ENCODE measurements at places on chromosomes 4 and X. TPM values are rescaled to one million over a fixed set of nuclear protein-coding genes. Genes with fewer than 3 reads are reported as not detected.

- no peak for DNase-seq
These were observed 160.8 kb downstream of the NAA11 start for GRCh38 chr4:79164907-79165610.

- DNase-seq = no peak
These were observed 32.5 kb upstream of the AADAT start for GRCh38 chr4:170122252-170122651.

DNA sequence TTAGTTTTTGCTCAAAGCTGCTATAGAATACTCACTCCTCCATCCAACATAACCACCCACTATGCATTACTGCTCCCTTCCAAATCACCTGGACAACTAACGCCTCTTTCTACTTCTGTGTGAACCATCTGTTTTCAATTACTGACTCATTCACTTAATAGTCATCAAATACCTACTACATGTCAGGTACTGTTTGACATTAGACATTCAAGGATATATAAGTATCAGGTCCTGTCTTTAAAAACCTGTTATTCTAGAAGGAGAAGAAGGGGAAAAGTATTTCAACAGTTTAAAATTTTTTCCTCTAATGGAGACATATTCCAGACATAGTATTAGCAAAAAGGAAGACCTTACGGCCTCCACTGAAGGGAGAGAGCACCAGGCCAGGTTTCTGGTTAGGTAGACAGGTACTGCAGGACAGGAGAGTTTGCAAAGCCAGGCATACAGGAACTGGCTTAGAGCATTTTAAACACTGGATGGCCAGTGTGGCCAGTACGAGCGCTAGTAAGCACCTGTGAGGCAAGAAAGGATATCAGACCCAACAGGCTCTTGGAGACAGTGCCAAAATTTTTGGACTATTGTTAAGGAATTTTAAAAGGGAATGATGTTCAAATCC is 39.0 kb downstream of the SH3RF1 start:
- DNase-seq = no peak

GRCh38 chr4:41204400-41204978 is 9.9 kb downstream of the APBB2 start:
- DNase-seq = no peak

DNA sequence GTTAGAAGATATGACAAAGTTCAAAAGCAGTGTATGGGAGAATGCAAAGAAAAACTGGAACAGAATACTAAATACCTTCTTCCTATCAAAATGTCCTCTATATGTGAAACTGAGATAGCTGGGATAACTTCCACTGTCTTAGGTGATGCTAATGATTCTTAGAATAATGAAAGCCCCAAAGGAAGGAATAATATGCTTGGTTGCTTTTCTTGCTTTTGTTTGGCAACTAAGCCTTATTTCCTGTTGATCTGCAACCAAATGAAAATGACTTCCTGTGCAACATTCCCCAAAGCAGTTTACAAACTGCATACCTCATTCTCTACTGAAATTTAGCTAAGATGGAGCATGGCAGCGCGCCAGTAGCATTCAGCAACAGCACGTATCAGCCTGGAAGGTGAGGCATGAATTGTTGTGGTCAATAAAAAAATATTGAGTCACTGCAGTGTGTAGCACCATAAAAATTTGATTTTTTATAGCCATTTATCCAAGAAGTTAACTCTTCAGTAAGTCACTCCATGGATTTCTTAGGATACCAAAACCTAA is 18.7 kb downstream of the NDNF start:
- no peak for DNase-seq

DNA sequence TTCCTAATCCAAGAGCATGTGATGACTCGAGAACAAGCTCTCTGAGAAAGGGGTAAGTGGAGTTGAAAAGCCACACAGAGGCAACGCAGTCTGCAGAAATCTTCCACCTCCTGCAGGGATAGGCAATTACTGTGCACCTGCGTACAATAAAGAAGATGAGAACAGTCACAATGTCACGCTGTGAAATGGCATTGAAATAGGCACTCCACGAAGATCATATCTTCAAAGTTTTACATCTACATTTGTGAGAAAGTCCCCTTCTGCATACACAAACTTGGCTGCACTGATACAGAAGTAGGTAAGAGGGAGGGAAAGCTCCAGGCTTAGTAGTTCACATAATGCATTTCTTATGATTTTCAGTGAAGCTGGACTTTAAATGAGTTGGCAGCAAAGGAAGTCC is 27.1 kb downstream of the DDX60L start:
- no peak for DNase-seq

DNA sequence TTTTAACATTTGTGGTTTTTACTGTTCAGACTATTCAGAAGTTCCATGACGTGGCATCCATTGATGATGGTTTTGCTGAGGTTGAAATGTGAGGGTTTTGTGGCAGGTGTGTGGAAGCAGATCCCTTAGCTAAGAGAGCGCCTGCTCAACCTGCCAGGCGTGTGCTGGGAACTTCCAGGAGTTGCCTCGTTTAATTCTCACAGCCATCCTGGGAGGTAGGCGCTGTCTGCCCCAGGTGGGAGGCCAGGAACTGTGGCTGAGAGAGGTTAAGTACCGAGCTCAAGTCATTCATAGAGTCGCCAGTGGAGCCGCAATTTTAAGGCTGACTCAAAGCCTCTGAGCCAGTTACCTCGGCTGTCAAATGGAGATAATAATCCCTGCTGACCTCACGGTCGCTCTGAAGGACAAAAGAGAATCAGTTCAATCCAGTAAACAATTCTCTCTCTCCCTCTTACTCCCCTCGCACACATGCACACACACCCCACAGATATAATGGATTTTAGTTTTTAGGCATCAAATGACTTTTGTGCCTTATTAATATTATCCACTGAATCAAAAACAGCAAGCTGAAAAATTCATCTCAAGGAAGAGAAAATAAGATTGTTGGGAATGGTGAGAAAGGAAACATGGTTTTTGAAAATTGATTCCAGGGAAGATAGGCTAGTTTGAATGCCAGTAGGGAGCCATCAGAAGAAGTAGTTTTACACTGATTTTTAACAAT is 171.3 kb downstream of the PTTG2 start:
- DNase-seq = no peak

DNA sequence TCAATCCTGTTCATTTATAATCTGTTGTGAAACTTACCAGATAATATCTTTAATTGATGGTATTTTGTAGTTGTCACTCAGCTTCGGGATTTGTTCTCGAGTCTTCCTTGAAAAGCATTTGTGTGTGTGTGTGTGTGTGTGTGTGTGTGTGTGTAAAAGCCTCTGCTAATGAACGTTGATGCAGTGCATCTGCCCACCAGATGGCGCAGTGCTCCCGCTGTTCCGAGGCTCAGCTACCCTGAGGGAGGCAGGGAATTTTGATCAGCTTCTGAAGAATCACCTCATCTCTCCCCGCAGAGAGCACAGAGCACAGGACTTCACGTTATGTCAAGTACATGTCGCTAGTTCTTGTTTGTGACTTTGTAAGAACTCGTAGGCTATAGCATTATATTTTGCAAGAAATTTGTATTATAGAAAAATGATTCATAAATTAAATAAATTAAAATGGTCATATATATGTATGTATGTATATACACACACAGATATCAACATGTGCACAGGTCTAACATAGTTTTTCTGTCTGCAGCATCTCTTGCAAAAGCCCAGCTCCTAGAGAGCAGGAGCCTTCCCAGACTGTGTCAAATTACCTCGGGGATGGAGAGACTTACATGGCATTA is 316.7 kb upstream of the IGFBP7 start:
- peak; percentile 54 for DNase-seq

- DNase-seq = no peak
These were observed 170.4 kb downstream of the FRAS1 start for GRCh38 chr4:78227411-78228057.

DNA sequence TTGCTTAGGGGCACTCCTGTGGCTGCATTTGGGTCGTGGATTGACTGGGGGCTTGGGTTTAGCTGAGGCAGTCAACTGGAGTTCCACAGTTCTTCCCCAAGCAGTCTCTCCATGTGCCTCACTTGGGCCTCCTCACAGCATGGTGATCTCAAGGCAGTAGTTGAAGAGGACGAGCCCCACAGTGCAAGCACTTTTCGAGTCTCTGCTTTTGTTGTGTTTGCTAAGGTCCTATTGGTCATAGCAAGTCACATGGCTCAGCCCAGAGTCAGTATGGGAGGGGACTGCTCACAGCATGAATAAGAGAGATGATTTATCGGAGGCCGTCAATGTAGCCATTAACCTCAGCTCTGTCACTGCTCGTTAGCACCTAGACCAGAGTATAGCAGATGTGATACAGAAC is 29.7 kb downstream of the BMX start:
- no peak for DNase-seq

DNA sequence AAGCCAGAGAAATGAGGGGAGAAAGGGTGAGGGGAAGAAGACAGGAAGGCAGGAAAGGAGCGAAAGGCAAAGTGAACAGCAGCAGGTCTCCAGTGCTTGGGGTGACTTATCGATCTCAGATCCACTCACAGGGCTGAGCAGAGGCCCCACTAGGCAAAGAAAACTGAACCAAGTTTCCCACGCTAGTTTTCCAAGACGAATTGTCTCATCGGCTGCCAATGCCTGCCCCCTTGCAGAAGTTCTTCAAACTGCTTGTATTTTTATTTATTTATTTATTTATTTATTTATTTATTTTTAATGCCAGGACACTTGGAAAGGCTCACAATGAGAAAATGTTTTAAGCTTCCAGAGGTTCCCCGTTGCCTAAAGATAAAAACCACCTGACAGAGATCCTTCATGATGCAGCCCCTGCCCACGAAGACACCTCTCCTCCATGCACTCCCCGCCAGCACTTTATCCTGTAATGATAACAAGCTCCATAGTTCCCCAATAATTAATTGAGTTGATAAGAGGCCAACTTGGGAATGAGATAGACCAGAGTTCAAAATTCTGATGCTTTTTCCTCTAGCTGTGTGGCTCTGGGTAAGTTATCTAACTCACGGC is 43.2 kb downstream of the QDPR start:
- DNase-seq = no peak

- DNase-seq = no peak
These were observed 11.3 kb upstream of the BTC start for GRCh38 chr4:74805601-74806000.

GRCh38 chrX:120512627-120513026 is 43.5 kb upstream of the LAMP2 start:
- DNase-seq = no peak

DNA sequence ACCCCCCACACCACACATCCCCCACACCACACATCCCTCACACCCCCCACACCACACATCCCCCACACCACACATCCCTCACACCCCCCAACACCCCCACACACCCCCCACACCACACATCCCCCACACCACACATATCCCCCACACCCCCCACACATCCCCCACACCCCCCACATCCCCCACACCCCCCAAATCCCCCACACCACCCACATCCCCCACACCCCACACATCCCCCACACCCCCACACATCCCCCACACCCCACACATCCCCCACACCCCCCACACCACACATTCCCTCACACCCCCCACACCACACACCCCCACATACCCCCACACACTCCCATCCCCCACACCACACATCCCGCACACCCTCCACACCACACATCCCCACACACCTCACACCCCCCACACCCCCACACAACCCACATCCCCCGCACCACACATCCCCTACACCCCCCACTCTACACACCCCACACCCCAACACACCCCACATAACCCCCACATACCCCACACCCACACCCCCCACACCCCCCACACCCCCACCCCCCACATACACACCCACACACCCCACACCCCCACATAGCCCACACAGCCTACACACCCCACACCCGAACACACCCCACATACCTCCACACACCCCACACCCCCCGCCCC is 172.9 kb downstream of the DCLK2 start:
- DNase-seq = no peak

DNA sequence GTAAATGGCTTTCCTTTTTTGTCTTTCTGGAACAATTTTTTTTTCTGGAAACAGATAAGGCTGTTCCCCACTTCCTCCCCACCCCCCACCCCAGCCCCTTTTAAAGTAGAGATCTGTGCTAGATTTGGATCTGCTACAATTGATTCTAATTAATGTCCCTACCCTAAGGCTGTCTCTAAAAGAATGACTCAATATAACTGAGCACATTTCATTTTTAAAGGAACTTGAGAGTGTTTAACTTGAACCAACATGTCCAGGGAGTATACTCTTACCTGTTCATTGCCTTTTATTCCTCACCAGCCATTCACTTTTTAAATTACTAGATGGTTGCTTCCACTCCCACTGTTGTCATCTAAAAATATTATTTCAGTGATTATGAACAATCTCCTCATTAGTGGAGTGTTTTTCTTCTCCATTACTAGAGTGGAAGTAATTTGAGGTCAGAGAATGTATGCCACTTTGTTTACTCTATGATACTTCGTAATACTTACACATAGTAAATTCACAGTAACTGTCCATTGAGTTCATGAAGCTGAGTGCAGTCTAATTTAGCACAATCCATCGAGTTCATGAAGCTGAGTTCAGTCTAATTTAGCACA is 14.1 kb upstream of the CNOT6L start:
- DNase-seq = no peak

GRCh38 chrX:65781845-65782244 is 114.4 kb downstream of the MSN start:
- no peak for DNase-seq

GRCh38 chr4:121696170-121696580 is 605 bp downstream of the ANXA5 start:
- peak; percentile 50 for DNase-seq

DNA sequence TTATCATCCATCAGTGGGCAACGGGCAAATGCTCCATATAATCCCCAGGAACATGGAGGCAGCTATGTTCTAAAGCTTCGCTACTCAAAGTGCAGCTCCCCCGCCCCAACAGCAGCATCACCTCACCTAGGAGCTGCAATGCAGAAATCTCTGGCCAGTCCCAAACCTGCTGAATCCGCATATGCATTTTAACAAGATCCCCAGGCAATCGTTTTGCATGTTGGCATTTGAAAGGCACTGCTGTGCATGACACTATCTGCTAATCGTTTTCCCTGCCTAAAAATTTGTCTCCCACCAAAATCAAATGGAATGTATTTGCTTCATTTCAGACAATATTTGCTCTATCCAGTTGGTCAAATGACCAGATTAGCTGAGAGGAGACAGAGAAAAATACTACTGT is 15.2 kb downstream of the ADGRG2 start:
- DNase-seq = no peak

GRCh38 chr4:189098932-189099696 is 841.6 kb upstream of the FRG1 start:
- no peak for DNase-seq

The GPC4 gene
- 0.23 TPM for total RNA-seq

The CCDC160 gene
- total RNA-seq = not detected

The GAGE12F gene
- total RNA-seq = not detected

The RHOXF2 gene
- total RNA-seq = not detected

The RTL5 gene
- 1.1 TPM for total RNA-seq

The MTMR8 gene
- 1.3 TPM for total RNA-seq

The HSPA4L gene
- 5.3 TPM for total RNA-seq

The PNCK gene
- total RNA-seq = not detected

The MAGEA1 gene
- not detected for total RNA-seq

The BEND2 gene
- total RNA-seq = not detected

The CT55 gene
- total RNA-seq = not detected

The EFHC2 gene
- total RNA-seq = 0.08 TPM

Measured in liver (tissue), 10 donors.